ENCODE measurements at places on chromosomes 13 and 19.

DNA sequence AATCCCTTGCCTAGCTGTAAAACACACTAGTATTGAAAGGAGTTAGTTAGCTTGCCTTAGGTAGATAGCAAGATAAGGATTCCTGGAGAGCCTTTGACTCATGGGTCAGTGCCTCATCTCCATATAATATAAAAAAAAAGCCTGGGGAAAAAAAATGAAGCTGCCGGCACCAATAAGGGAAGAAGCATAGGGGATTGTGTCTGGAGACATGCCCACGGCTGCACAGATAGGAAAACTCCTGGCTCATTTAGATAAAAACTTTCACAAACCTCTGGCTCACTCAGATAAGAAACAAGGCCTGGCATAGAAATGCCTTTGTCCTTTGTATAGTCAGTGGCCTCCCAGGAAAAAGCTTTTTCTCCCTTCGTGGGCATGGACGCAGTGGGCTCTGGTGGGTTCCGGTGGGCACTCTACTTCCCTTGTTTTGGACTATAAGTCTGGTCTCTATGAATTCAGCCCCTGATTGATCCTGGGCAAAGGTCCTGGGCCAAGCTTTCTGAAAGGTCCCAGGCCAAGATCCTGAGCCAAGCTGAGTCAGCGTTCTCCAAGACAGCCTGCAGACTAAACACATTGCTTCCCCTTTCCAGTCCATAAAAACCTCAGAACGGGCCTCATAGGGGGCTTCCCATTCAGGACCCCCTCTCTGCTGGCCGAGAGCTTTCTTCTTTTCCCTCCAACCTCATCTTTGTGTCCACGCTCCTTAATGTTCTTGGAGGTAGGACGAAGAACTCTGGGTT is 4.9 kb upstream of the OR7A17 start:
- DNase-seq = no peak

DNA sequence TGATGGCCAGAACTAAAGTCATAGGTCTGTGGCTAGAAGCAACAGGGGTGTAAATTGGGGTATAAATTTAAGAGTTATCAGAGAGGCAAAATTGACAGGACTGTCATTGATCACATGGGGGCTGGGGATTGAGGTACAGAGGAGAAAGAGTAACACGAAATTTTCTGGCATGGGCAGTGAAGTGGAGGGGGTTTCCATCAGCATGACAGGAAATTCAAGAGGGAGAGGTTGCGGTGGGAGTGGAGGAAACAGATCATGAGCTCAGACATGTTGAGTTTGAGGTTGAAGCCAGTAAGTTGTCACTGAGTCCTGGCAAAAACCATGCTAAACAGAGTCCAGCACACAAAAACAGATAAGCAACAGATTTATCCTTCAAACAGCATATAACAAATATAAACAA is 192.1 kb upstream of the TSC22D1 start:
- no peak for DNase-seq

GRCh38 chr19:55400281-55401087 is 7.1 kb downstream of the UBE2S start:
- no peak for DNase-seq

GRCh38 chr19:43662487-43662886 is 7.5 kb downstream of the PLAUR start:
- DNase-seq = no peak

GRCh38 chr13:30757026-30757742 is 21.8 kb downstream of the ALOX5AP start:
- DNase-seq = no peak

GRCh38 chr19:32172566-32173160 is 172.7 kb upstream of the ZNF507 start:
- DNase-seq = no peak

DNA sequence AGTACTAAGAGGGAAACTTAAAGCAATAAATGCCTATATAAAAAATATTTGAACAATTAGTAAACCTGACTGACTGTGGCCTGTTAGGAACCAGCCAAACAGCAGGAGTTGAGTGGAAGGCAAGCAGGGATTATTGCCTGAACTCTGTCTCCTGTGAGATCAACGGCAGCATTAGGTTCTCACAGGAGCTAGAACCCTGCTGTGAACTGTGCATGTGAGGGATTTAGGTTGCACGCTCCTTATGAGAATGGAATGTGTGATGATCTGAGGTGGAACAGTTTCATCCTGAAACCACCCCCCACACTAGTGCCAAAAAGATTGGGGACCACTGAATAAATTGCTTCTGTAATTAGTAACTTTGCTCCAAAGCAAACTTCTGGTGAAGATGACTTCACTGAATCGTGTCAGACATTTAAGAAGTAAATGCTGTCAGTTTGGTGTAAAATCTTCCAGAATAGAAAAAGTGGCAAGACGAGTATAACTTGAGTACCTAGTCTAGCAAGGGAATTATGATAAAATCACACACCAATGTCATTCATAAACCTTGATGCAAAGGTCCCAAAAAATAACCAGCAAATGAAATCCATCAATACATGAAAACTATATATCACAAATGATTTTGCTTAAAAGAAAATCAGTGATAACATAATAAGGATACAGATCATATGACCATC is 53.8 kb downstream of the SLC6A16 start:
- no peak for DNase-seq

DNA sequence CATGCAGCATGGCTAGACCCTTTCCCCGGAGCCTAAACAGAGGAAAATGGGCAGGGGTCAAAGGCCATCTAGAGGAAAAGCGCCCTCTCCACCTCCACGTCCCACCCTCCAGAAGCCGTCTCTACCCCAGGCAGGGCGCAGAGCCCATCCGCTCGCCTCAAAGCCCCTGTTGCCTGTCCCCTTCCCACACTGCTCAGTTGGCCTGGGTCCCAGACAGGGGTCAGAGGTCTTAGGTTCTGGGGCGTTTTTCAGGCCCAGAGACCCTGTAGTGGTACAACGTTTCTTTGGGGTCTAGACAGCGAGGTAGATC is 285 bp downstream of the TMEM143 start:
- peak; percentile 13 for DNase-seq
